ENCODE measurements at places on chromosomes 3 and 15. TPM values are rescaled to one million over a fixed set of nuclear protein-coding genes. Genes with fewer than 3 reads are reported as not detected.
A peak's percentile ranks its signal among the peaks of the same experiment; 100 is the strongest.

KBTBD12 gene
- total RNA-seq: 0.28 TPM

- H3K4me1 ChIP-seq: no peaks in the 10 kb centered on the region
- H3K27me3 ChIP-seq: no peaks in the 10 kb centered on the region
- H3K4me3 ChIP-seq: no peak overlapping the region
- peak; percentile 15 for DNase-seq
- no peak overlapping the region for H3K27ac ChIP-seq
Observed at GRCh38 chr3:188772886-188773285, 398.9 kb upstream of the TPRG1 start.

LYSMD4 gene
- 8.9 TPM for total RNA-seq

DNA sequence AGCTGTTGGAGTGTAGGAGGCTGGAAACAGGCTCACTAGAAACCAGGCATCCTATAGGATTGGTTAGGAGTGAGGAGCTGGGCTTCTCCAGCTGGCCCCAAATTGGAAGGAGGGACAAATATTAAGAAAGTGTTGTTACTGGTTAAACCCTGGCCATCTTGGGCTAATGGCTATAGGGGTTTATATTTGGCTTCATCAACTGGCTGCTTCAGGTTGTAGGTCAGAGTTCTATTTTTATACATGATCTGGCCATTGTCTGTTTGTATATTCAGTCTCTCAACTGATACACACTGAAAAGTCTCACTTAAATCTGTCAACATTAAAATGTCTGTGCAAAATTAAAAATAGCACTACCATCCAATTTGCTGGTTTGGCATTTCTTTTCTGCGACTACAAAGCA lies 70.2 kb upstream of the ARRDC4 start:
- H3K4me3 ChIP-seq: no peak overlapping the region
- no peak overlapping the region for H3K27ac ChIP-seq
- no peaks in the 10 kb centered on the region for H3K36me3 ChIP-seq
- DNase-seq: no peak
- H3K27me3 ChIP-seq: no peaks in the 10 kb centered on the region

GRCh38 chr15:73629798-73630429 lies 3.3 kb downstream of the NPTN start:
- H3K27ac ChIP-seq: no peak overlapping the region
- H3K4me3 ChIP-seq: no peak overlapping the region
- H3K36me3 ChIP-seq: no peaks in the 10 kb centered on the region
- H3K4me1 ChIP-seq: peaks cover 41% of the 10 kb centered on the region

GRCh38 chr15:27410996-27411605 lies 440.1 kb downstream of the GABRG3 start:
- no peaks in the 10 kb centered on the region for H3K4me1 ChIP-seq
- H3K27me3 ChIP-seq: no peaks in the 10 kb centered on the region
- no peak overlapping the region for H3K4me3 ChIP-seq
- no peaks in the 10 kb centered on the region for H3K36me3 ChIP-seq

ADCY5 gene
- 1.4 TPM for total RNA-seq

KBTBD8 gene
- 0.98 TPM for total RNA-seq

SYNPR gene
- total RNA-seq: not detected

Measured in Panc1 (cell line).